Activated CD8-positive, alpha-beta memory T cell treated with anti-CD3 and anti-CD28 coated beads, Interleukin-2, amount 10 ng/mL, durations not matched to agents 7 days and 5 days (primary cell): ENCODE measurements at places on chromosomes 11 and 22. TPM values are rescaled to one million over a fixed set of nuclear protein-coding genes. Genes with fewer than 3 reads are reported as not detected.

- H3K4me1 ChIP-seq = no peaks in the 10 kb centered on the region
- no peak for DNase-seq
- no peak overlapping the region for H3K27ac ChIP-seq
- no peak overlapping the region for H3K4me3 ChIP-seq
- no peaks in the 10 kb centered on the region for H3K36me3 ChIP-seq
- no peaks in the 10 kb centered on the region for H3K27me3 ChIP-seq
Measured at GRCh38 chr11:122138744-122139594, 23.0 kb upstream of the BLID start.

DNA sequence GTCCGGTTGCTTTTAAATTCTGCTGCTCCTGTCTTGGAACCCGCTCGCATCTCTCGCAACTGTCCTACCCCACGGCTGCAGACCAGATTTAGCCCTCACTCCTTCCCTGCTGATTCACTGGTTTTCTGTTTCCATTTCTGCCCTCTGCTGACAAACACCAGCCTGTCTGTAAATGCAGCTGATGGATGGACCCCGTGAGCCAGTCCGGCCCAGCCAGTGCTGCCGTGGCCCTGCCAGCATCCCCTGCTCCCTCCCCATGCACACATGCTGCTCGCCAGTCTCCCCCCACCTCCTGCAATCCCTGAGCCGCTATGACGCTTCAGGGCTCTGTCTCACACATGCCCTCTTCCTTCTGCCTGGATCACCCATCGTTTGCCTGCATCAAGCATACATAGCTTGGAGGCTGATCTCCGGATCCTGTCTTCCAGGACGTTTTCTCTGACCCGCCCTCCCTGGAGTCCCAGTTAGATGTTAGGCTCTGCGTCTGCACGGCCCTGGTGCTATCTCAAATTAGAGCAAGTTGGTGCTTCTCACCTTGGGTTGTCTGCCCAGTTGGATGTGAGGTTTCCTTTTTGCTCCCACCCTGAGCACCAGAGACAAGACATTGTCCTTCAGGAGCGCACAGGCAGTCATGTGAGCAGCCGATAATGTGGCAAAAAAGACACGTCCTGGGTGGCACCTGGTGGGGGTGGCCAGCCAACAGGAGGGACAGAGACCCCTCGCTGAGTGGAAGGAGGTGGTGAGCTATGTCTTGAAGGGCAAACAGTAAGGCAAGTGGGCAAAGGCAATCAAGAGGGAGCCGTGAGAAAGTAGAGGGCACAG, 4.3 kb upstream of the ACR start:
- no peaks in the 10 kb centered on the region for H3K36me3 ChIP-seq
- H3K27me3 ChIP-seq = peaks cover 7% of the 10 kb centered on the region
- H3K4me3 ChIP-seq = no peak overlapping the region
- H3K4me1 ChIP-seq = peaks cover 3% of the 10 kb centered on the region

DNA sequence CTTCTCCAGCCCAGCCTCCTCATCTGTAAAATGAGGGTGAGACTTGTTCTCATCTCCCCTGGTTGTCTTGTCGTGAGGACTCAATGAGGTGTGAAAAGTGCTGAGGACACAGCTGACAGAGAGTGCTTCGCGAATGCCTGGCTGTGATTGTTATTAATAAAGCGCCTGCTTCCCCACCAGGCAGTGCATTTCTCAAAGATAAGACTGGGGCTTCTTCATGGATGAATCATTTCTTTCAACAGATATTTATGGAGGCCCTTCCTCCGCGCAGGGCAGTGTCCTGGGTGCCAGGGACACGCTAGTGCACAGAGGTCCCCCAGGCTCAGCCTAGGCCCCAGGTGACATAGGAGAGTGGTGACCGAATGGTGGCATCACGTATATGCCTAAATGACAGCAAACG, 34.3 kb upstream of the SHISAL1 start:
- H3K27me3 ChIP-seq = peaks cover 21% of the 10 kb centered on the region
- peaks cover 9% of the 10 kb centered on the region for H3K4me1 ChIP-seq
- H3K36me3 ChIP-seq = no peaks in the 10 kb centered on the region
- H3K27ac ChIP-seq = no peak overlapping the region

GRCh38 chr11:45751430-45751829, 53.5 kb upstream of the SLC35C1 start:
- H3K4me1 ChIP-seq = no peaks in the 10 kb centered on the region
- no peak for DNase-seq
- H3K36me3 ChIP-seq = no peaks in the 10 kb centered on the region
- no peak overlapping the region for H3K27ac ChIP-seq

GRCh38 chr11:126281245-126281644, 1.6 kb upstream of the TIRAP start:
- H3K27ac ChIP-seq = no peak overlapping the region
- peaks cover 11% of the 10 kb centered on the region for H3K36me3 ChIP-seq
- peaks cover 37% of the 10 kb centered on the region for H3K4me1 ChIP-seq
- H3K27me3 ChIP-seq = no peaks in the 10 kb centered on the region
- peak overlapping the region; percentile 98 for H3K4me3 ChIP-seq
- no peak for DNase-seq

- H3K4me1 ChIP-seq = peaks cover 4% of the 10 kb centered on the region
- H3K27me3 ChIP-seq = peaks cover 72% of the 10 kb centered on the region
- no peak overlapping the region for H3K4me3 ChIP-seq
- H3K36me3 ChIP-seq = no peaks in the 10 kb centered on the region
- DNase-seq = no peak
- no peak overlapping the region for H3K27ac ChIP-seq
Measured at GRCh38 chr11:35619855-35620640, 1.8 kb downstream of the FJX1 start.

- no peaks in the 10 kb centered on the region for H3K36me3 ChIP-seq
- H3K4me1 ChIP-seq = peaks cover 5% of the 10 kb centered on the region
- peak; percentile 79 for DNase-seq
- no peak overlapping the region for H3K4me3 ChIP-seq
- peaks cover 7% of the 10 kb centered on the region for H3K27me3 ChIP-seq
Measured at GRCh38 chr22:45994491-45995404, 17.8 kb upstream of the WNT7B start.

DNA sequence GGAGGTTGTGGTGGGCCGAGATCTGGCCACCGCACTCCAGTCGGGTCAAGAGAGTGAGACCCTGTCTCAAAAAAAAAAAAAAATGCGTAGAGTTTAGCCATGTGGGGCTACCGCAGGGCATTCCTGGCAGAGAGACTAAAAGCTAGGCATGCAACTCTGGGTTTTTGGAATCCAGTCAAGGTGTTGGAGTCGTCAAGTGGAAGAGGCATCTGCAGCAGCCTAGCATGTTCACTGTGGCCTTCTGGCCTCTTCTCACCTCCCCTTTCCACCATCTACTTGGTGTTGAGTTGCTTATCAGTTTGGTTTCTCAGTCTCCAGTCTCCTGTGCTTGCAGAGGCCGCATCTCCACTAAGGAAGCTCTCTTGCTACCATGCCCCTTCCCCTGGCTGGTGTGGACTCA, 572.5 kb downstream of the NTM start:
- no peak overlapping the region for H3K4me3 ChIP-seq
- DNase-seq = no peak
- H3K27ac ChIP-seq = no peak overlapping the region
- H3K4me1 ChIP-seq = no peaks in the 10 kb centered on the region
- no peaks in the 10 kb centered on the region for H3K27me3 ChIP-seq

GRCh38 chr11:133176748-133177147, 355.6 kb downstream of the OPCML start:
- DNase-seq = no peak
- H3K27me3 ChIP-seq = no peaks in the 10 kb centered on the region
- no peaks in the 10 kb centered on the region for H3K4me1 ChIP-seq
- no peaks in the 10 kb centered on the region for H3K36me3 ChIP-seq

DNA sequence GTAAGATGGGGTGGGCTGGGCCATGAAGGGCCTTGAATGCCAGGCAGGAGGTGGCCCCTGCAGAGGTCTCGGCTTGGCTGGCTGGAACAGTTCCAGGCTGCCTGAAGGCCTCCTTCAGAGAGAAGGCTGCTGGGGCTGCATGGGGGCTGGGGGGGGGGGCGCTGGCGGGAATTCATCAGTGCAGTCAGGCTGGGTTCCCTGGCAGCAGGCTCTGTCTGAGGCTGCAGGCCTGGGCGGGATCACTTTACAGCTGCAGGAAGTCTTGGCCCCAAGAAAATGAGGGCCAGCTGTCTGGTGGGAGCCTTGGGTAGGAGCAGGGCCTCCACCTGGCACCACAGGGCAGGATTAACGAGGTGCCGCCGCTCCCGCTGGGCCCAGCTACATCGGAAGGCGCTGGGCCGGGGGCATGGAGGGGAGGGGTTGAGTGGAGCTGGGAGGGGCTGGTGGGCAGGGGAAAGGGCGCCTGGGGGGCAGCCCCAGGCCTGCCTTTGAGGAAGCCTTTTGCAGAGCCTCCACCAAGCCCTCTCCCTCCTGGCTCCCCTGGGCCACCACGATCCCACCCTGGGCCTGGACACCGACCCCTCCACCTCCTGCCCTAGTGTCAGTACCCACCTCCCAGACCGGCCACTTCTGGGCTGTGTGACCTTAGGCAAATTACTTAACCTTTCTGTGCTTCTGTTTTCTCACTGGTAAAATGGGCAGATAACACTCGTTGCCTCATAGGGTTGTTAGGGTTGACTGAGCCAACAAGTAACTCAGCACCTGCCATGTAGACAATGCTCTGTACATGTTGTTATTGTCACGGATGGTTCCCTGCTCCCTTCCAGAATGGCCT, 31.0 kb upstream of the HMOX1 start:
- H3K36me3 ChIP-seq = no peaks in the 10 kb centered on the region
- H3K27me3 ChIP-seq = no peaks in the 10 kb centered on the region
- peaks cover 22% of the 10 kb centered on the region for H3K4me1 ChIP-seq

DNA sequence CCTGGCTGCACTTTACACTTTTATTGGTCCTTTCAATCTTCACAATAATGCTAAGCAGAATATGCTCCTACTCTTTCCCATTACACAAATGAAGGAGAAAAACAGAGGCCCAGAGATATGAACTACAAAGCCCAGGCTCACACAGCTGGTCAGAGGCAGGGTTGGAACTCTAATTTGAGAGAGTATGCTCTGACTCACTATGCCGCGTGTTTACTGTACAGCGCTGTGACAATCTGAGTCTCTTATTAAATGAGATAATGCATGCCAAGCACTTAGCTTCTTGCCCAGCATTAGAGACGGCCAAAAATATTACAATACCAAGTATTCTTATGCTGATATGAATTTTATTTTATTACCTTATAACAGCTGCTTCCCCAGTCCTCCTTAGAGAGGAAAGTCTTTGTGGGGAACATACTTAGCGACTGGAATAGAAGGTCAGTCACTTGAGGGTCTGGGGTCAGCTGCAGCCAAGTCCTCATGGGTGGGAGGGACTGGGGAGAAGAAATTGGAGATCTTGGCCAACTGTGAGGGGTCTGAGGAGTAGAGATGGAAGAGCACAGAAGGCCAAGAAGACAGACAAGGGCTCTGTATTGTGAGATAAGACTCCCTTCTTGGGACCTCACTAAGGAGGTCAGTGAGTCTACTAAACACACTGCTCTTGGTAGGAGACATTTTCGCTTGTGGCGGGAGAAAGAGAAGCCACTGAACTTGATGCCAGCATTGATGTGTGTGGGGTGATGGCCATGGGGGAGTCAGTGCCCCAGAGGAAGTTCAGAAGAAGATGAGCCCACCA, 150.8 kb upstream of the TIMP3 start:
- no peaks in the 10 kb centered on the region for H3K36me3 ChIP-seq
- no peak overlapping the region for H3K4me3 ChIP-seq
- H3K27me3 ChIP-seq = peaks cover 3% of the 10 kb centered on the region
- no peaks in the 10 kb centered on the region for H3K4me1 ChIP-seq
- H3K27ac ChIP-seq = no peak overlapping the region
- no peak for DNase-seq

GRCh38 chr11:41250408-41250935, 209.0 kb downstream of the LRRC4C start:
- H3K4me1 ChIP-seq = no peaks in the 10 kb centered on the region
- H3K27ac ChIP-seq = no peak overlapping the region
- no peak for DNase-seq
- no peaks in the 10 kb centered on the region for H3K36me3 ChIP-seq
- H3K4me3 ChIP-seq = no peak overlapping the region

DNA sequence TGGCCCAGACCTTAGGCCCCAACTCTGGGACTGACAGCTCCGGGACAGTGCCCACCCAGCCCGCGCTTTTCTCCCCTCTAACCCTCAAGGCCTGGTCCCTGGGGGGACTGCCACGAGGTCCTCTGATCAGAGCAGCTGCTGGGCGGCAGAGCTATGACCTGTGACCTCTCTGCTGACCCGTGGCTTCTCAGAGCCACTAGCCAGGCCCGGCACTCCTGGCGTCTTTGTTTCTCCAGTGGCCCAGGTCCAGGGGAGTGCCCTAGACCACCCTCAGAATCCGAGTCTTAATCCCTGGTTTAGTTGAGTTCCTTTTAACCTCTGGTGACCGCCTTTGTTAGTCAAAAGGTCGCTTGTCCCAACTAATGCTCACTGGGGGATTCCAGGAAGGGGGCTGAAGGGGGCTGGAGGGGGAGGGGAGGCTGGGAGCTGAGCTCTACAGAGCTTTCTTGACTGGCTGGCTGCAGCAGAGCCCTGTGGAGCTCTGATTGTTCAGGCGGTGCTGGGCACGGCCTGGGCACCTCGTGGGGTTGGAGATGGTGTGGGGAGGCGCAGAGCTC, 1.2 kb downstream of the FBLN1 start:
- H3K27me3 ChIP-seq = peaks cover 46% of the 10 kb centered on the region
- no peak overlapping the region for H3K27ac ChIP-seq
- no peak overlapping the region for H3K4me3 ChIP-seq
- no peaks in the 10 kb centered on the region for H3K36me3 ChIP-seq
- peaks cover 4% of the 10 kb centered on the region for H3K4me1 ChIP-seq
- DNase-seq = no peak

DNA sequence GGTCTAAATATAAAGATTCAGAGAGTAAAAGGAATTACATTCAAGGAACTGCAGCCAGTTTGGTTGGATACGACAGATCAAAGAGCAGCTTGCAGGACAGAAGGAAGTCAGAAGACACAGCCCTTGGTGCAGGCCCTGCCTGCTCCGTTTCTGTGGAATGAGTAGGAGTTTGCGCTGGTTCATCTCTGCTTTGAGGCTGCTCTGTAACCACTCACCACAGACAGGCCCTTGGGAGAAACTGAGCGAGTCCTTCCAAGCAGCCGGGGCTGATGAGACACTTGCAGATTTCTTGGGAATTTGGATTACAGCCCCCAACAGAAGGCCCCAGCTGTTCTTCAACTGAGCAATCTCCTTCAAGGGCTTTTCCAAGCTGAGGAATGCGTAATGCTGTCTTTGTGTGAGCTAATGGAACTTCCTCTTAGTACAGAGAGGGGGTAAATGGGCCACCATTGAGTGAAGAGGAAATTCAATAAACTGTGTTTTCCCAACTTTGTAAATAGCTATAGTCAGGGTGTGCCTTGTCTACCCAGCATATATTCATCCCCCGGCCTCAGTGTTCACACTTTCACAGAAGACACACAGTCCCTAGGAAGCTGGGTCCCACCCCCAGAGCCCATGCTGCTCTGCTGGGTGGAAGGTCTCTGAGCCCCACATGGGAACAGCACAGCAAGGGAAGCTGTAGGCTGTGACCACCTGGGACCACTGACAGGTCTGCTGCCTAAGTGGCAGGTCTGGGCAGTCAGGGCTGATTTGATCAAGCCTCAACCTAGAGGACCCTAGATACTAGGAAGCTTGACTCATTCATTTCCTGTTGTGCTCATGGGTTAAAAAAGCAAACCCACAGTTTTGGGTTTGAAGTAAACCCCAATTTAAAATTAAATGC, 16.6 kb downstream of the IL10RA start:
- peak overlapping the region; percentile 54 for H3K4me3 ChIP-seq
- H3K36me3 ChIP-seq = peaks cover 54% of the 10 kb centered on the region
- H3K27ac ChIP-seq = peak overlapping the region; percentile 98
- DNase-seq = peak; percentile 85
- no peaks in the 10 kb centered on the region for H3K27me3 ChIP-seq

OTOG gene
- not detected for total RNA-seq

CARD18 gene
- not detected for total RNA-seq
